Stimulated activated CD4-positive, alpha-beta T cell treated with anti-CD3 and anti-CD28 coated beads, Interleukin-1b, Interleukin-23, amount 100 ng/mL, for 48 hours (primary cell): ENCODE measurements at places on chromosomes 4 and X.

- no peak for DNase-seq
Measured at GRCh38 chr4:11397146-11397545, 31.5 kb downstream of the HS3ST1 start.

GRCh38 chr4:153113838-153114105 lies 90.5 kb upstream of the TRIM2 start:
- no peak for DNase-seq

DNA sequence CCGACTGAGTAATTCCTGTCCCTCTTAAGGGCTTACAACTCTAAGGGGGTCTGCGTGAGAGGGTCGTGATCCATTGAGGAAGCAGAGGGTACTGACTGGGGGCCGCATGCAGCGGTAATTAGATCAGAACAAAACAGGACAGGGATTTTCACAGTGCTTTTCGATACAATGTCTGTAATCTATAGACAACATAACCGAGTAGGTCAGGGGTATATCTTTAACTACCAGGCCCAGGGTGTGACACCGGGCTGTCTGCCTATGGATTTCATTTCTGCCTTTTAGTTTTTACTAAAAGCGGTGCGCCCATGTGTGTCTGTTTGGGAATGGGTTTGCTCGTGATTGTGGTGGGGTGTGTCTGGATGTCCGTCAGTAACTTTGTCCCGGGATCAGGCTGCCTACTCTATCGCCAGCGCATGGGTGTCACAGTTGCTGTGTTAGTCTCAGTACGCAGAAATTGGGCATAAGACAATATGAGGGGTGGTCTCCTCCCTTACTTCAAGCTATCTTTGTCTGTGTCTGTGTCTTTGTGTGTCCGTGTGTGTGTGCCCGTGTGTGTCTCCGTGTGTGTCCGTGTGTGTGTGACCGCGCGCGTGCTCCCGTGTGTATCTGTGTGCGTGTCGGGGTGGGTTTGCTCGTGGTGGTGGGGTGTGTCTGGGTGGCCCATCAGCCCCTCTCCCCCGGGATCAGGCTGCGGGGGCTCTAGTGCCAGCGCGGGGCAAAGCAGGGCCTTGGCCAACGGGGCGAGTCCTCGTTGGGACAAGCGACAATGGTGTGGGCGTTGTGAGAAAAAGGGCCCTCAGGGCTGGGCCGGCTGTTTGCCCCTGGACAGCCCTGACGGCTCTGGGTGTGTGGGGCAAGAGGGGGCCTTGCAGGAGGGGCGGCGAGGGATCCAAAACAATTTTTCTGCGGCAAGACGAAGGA lies 10.4 kb downstream of the FRG2 start:
- no peak for DNase-seq

- no peak for DNase-seq
Measured at GRCh38 chrX:40420899-40421729, 159.7 kb upstream of the ATP6AP2 start.

DNA sequence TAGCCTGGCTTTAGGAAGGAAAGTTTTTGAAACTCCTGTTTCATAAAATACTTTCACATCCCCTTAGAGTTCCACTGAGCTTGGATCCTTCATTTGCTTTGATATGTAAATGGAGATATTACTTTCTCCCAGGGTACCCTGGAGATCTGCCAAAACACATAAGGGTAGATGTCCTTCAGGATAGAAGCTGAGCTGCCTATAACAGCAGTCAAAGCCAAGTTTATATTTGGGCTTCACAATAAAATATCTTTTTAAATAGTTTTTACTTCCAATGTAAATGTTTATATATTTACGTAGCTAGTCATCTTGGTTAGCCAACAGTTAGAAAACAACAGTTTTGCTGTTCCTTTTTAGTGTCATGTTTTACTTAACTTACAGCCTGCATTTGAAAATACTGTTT lies 742.3 kb upstream of the POU3F4 start:
- no peak for DNase-seq

GRCh38 chr4:3074846-3075651 lies 568 bp downstream of the HTT start:
- peak; percentile 62 for DNase-seq

DNA sequence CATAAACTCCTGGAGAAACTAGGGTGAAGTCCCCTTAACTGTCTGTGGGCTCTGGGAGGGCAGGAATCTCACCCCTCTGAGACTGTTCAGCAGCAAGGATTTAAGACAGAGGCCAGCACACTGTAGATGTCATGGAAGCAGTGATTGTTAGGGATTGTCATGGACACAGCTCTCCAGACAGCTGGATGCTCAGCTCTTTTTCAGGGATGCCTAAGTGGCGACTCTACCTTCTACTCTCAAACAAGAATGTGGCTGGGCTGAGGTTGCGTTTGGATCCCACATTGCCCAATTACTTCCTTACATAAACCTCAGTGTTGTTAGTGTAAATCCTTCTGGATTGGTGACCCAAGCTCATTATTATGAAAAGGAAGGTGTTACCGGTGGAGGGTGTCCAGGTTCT lies 291.9 kb upstream of the VCX3A start:
- no peak for DNase-seq

DNA sequence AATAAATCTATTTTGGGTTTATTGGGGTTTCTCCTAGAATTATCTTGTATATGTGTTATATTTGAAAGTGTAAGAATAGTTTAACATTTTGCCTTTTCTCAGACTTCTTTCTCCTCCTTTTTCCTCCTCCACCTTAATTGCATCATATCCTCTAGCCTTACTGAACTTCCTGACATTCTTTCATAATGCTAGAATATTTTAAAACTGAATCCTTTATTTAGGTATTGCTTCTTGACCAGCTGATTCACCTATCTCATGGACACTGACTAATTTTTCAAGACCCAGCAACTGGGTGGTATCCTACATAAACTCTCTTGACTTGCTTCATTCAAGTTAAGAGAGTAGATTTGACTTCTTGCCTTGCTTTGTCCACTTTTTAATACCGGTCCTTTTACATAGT lies 1508.9 kb downstream of the STIM2 start:
- no peak for DNase-seq

GRCh38 chrX:67574696-67575095 lies 30.9 kb downstream of the AR start:
- no peak for DNase-seq

- DNase-seq = peak; percentile 78
Measured at GRCh38 chrX:136577552-136577951, 45.5 kb downstream of the VGLL1 start.

DNA sequence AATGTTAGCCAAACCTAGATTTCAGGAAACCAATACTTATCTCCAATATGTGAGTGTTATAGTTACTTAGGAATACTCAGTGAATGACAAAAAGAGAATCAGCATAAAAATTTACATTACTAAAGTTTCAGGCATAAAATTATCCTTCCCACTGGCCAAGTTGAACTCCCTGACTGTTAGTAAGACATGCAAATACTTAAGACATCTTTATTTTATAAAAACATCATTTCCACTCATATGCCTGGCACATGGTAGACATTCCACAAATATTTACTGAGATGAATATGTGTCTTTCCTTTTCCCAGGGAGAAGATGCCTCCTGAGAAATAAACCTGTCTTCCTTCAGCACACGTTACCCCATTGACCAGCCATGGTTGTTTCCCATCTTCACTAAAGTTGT lies 7.3 kb downstream of the VEGFD start:
- DNase-seq = no peak

GRCh38 chrX:57871463-57871862 lies 38.8 kb downstream of the ZXDA start:
- no peak for DNase-seq

GRCh38 chrX:47584714-47585113 lies 2.5 kb downstream of the TIMP1 start:
- DNase-seq = no peak

DNA sequence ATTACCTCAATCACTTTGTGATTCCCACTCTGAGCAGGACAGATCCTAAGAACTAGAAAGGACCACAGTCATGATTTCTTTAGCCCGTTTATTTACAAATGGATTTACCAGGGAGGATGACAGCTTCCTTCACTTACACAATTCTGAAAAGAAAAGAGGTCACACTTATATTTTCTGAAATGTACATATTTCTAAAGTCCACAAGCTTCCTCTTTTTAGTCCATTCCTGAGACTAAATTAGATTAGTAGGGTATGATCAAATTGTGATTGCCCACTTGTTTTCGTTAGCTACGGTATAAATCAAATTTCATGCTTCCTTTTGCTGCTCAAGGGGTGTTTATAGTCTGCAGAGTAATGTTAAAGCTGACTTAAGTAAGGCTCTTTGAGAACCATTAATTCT lies 7.6 kb upstream of the AMELX start:
- no peak for DNase-seq

DNA sequence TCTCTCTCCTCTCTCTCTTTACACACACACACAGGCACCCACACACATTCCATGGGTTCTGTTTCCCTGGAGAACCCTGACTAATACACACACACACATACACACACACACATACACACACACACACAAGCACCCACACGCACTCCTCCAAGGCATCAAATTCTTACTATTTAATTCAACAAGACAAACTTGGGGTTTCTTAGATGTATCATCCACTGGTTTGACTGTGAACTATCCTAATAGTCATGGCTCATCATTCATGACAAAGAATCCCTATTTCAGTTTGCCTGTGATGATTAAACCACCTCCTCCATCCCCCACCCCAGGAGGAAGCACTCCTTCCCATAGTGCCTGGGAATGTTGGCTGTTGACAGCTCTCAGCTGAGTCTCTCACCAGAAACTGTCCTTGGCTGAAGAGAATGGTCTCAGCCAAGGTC lies 98.2 kb downstream of the USP46 start:
- DNase-seq = no peak

- no peak for DNase-seq
Measured at GRCh38 chr4:26047795-26048194, 133.8 kb downstream of the SMIM20 start.

- DNase-seq = no peak
Measured at GRCh38 chr4:61173799-61174198, 26.3 kb upstream of the ADGRL3 start.

DNA sequence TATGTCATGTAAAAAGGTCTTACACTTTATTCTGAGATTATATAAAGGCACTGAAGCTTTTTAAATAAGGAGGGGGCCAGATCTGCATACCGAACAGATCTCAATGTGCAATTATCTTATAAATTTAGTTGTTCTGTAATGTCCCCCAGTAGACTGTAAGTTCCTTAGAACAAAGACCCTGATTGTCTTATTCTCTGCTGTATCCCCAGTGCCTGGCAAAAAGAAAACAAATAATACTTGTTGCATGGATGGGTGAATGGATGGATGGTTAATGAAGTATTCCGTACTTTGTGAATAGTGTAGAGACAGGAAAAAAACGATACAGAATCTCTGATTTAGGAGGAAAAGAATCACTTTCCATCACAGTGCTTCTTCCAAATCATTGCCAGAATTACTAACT lies 141.5 kb downstream of the CHM start:
- DNase-seq = no peak

DNA sequence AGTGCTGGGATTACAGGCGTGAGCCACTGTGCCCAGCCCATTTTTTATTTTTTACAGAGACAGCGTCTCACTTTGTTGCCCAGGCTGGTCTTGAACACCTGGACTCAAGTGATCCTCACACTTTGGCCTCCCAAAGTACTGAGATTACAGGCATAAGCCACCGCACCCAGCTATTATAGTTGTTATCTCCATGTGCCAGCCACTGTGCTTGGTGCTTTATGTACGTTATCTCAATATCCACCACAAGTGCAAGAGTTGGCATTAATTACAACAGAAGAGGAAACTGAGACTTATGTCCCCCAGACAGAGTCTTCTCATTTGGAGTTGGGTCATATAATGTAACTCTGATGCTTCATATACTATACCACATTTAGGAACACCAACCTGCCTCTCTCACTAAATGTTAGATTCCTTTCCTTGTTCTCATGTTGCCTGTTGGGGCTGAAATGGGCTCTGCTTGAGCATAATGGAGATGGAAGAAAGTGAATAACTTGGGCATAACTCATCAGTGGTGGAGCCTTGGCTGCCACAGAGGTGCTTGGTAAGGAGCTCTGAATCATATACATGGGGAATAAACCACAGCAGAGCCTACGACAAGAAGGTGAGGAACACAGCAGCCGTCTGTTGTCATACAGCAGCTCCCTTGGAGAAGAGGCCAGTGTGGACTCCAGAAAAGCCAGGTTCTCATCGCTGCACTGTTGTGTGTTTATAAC lies 84.3 kb downstream of the SPRY1 start:
- DNase-seq = no peak

- peak; percentile 44 for DNase-seq
Measured at GRCh38 chr4:102627831-102628523, 126.8 kb downstream of the NFKB1 start.
